ENCODE measurements at places on chromosomes 5 and 9. TPM values are rescaled to one million over a fixed set of nuclear protein-coding genes. Genes with fewer than 3 reads are reported as not detected.

Gene GNAQ
- 15.7 TPM for total RNA-seq

Gene IFNK
- total RNA-seq, result not detected

Gene NACC2
- 6.7 TPM for total RNA-seq

Gene NEUROG1
- total RNA-seq, result not detected

Gene SOX30
- under 0.01 TPM for total RNA-seq

Gene FOXD4L5
- total RNA-seq, result not detected

Gene CCL19
- not detected for total RNA-seq

Gene CAMK2A
- not detected for total RNA-seq

Gene CD180
- total RNA-seq, result 3.7 TPM

DNA sequence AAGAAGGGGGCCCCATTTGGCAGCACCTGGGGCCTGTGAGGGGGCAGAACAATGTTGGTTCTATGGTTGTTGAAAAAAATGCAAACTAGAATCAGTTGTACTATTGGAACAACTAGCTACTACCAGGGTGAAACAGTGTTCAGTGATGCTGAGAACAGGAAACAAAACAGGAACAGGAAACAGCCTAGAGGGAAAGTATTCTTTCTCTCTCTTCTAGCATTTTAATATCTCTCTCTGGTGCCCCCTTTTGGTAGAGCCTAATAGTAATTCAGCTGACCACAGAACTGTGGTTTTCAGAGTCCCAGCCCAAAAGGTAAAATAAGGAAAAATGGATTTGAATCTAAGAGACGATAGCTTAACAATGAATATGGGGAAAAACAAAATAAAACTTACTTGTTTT is 138.0 kb upstream of the KCNN2 start:
- DNase-seq, result no peak

GRCh38 chr9:73611032-73611431 is 459.4 kb downstream of the ANXA1 start:
- DNase-seq, result no peak

DNA sequence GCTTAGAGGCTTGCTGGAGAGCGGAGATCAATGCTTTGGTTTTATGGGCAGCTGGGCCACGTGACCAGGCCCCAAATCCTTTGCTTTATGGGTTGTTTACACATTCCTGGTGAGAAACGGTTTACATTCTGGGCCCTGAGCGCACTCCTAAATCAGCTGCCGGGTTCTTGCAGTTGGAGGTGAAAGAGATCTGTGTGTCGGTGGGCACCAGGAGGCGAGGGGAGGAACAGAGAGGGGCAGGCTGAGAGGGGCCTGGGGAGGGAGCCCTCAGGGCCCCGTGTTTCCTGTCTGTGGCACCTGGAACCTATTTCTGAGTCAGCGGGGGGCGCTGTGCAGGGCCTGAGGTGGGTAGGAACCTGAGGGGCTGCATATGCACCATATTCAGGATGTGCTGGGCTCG is 63.5 kb upstream of the HAND1 start:
- DNase-seq, result no peak

GRCh38 chr5:84718377-84718776 is 333.7 kb upstream of the EDIL3 start:
- DNase-seq, result no peak

DNA sequence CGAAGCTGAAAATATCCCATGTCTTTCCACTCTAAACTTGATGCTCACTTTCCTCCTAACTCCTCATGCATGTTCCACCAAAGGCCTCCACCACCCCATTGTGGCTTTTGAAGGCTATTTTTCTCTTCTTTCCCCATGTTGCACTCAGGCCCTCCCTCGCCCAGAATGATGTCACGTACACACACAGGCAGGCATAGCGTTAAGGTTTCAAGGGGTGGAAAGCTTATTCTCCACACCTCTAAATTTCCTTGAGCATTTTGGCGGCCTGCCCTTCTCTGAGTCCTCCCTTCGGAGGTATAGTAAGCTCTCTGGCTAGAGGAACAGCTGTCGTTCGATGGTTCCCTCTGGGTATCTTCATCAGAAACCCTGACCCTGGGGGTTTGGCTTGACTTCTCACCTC is 673.5 kb downstream of the ACTL7B start:
- no peak for DNase-seq

DNA sequence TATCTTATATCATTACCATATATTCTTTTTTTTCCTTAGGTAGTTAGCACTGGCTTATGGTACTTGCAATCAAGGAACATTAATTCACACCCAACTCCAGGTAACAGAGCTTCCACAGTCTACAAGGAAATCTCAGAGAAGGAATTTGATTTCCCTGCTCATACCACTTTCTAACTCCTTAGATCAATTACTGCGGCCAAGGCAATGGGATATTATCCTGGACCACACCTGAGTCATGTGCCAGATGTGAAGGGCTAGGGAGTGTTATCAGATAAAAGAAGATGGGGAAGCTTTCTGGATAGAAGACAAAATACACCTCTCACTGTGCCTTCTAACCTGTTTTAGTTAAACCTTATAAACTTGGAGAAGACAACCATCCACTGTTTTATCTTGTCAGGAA is 181.2 kb downstream of the CCDC192 start:
- no peak for DNase-seq

GRCh38 chr9:105069285-105069684 is 141.3 kb upstream of the ABCA1 start:
- DNase-seq, result no peak

DNA sequence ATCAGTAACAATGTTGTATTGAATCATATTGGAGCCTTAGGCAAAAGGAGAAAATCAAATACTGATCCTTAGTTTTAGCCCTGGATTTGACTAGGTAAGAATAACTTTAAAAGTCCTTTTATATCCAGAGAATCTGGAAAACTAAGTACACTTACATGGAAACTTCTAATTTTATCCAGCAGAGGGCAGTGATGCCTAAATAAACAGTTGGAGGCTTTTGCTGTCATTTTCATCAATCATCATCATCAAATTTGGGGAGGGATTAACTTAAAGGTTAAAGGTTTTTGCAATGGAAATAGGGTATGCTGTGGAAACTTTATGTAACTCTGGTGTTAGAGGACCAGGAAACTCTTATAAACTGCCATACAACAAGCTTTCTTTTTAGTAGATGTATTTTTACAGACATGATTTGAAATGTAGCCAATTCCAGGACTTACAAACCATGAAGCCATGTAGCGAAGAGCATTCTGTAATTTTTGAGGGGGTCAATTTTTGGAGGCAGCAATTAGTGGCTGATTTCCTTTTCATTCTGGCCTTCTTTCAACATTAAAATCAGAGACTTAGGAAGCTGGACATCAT is 112.7 kb downstream of the OSTF1 start:
- no peak for DNase-seq

- no peak for DNase-seq
These were observed 104.0 kb upstream of the CDKN2B start for GRCh38 chr9:22112870-22113821.

DNA sequence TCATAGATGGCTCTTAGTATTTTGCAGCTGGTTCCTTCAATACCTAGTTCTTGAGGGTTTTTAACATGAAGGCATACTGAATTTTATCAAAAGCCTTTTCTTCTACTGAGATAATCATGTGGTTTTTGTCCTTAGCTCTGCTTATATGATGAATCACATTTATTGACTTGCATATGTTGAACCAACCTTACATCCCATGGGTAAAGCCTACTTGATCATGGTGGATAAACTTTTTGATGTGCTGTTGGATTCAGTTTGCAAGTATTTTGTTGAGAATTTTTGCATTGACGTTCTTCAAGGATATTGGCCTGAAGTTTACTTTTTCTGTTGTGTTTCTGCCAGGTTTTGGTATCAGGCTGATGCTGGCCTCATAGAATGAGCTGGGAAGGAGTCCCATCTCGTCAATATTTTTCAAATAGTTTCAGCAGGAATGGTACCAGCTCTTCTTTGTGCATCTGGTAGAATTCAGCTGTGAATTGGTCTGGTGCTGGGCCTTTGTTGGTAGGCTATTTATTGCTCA is 49.7 kb downstream of the YIPF5 start:
- no peak for DNase-seq

DNA sequence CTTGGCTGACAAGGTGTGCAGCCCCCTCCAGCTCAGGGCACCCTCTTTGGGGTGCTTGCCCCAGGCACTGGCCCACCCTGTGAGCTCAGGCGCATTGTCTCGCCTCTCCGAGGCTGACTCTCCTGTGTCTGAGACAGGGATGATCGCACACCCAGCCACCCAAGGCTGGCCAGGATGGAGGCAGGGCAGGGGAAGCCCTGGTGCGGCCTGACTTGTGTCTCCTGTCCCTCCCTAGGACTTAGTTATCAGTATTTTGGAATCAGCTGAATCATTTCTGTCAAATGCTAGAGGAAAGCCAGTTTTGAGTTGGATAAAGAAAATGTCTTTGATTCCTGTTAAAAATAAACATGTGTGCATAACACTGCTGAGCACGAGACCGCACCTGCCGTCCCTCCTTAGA is 2.5 kb upstream of the DBH start:
- no peak for DNase-seq

DNA sequence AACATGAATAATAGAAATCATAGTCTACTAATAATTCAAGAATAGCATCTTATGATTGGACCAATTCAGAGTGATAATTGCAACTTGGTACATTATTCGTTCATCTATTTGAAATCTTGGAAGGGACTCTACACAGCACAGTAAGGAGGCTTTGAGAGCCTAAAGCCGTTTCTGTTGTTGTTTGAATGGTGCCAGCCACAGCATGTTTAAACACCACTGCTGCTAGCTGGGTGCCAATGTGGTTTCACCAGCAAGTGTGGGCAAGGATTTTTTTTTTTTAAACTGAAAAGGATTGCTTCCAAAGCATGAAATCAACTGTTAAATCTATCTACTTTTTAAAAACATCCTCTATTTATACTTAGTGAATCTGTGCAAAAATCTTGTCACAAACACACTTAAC is 253.9 kb upstream of the MAP3K1 start:
- no peak for DNase-seq

DNA sequence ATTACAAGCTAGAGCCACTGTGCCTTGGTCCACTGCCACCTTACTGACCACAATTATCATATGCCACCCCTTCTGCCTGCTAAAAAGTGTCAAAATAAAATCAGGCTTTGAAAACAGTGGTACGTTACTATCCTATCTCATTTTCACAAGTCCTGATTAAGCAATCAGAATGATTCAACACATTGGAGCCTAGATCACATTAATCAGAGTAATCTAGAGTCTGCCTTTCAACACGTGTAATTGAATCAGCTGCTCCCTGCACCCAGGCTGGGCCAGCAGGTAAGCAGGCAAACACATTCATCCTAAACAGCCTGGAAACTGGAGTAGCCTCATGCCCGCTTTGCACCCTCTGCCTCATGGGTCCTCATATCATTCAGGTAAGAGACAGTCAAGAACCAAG is 186.2 kb downstream of the DCP2 start:
- DNase-seq, result no peak

DNA sequence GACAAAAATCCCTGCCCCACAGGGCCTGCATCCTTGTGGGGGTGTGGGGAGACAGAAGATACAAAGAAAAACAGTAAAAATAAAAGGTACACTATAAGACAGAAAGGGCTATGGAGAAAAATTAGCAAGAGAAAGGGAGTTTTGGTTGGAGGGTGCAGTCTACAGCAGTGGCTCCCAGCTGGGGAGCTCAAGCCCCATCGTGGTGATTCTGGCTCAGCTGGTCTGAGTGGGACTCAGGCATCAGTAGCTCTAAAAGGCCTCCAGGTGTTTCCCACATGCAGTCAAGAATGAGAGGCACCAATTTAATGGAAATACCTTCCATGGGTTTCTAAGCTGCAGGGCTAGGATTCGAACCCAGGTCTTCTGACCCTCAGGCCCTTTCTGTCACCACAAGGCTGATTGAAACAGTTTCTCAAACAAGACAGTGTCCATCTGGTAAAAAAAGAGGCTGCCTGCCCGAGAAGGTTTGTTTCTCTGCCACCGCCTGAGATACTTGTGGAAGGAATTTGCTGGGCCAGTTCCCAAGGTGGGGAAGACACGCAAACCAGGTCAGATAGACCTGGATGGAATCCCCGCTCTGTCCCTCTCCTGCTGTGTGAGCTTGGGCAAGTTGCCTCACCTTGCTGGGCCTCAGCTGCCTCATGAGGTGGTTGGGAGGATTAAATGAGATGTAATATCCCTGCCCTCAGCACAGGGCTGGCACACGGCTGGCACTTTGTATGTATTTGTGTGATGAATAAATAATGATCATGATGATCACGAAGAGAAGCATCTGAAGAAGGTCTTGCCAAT is 43.1 kb downstream of the COL27A1 start:
- DNase-seq, result no peak

DNA sequence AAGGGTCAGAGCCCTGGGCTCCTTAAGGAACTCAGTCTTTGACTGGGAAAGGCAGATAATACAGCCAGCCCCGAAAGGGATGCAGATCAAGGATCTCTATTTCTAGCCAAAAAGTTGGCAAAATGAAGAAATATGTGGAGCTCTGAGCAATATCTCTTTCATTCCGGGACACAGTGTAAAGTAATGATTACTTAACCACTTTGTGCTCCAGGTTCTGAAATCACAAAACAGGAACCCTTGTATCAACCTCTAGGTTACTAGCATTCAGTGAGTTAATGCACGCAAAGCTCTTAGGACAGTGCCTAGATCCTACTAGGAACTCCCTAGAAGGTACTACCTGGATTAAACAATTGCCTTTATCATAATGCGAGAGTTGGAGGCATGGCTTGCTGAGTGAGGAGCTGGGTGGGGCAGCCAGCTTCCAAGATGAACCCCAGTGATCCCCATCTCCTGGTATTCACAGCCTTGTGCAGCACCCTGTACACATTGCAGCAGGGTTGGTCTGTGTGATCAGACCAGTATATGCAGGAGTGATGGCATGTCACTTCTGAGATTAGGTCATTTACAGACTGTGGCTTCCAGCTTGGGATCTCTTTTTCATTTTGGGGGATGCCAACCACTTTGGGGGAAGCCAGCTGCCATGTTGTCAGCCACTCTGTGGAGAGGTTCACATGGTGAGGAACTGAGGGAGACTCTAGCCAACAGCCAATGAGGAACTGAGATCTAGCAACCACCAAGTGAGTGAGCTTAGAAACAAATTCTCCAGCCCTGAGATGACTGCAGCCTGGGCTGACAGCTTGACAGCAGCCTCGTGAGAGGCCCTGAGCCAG is 103.1 kb upstream of the SLC44A1 start:
- no peak for DNase-seq

- no peak for DNase-seq
These were observed 128.8 kb upstream of the CACNA1B start for GRCh38 chr9:137748741-137749140.

DNA sequence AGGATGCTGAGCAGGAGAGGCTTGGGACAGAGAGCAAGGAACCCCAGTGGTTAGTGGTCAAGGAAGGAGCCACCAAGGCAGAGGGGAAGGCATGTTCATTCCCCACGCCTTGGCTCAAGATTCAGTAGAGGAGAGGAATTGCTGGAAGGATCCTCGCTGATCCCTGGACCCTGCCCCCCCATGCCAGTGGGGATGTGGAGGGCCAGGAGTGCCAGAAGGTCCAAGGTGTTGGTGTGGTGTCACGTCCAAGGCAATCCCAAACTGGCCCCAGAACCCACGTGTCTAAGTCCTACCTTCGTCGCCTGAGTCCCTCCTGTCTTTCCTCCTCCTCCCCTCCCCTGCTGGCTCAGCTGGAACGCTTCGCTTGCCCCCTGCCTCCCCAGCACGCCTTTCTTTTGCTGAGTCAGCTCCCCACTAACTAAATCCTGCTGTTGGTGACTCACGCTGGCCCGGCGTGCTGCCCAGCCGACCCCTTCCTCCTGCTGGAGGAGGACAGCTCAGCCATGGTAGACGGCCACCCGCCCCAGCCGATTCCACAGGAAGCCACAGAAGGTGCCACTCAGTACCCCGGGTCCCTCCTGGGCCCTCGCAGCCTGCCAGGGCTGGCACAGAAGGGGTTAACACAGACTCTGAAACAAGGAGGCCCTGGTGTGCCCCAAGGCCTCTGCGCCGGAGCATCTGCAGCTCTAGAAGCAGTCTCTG is 37.6 kb upstream of the ORM1 start:
- no peak for DNase-seq

- DNase-seq, result no peak
These were observed 14.3 kb downstream of the BRD3OS start for GRCh38 chr9:134039386-134040175.

Measured in liver (tissue), 10 donors.